ENCODE measurements at places on chromosomes 5 and 9. TPM values are rescaled to one million over a fixed set of nuclear protein-coding genes. Genes with fewer than 3 reads are reported as not detected.

Gene OR13C8
- not detected for total RNA-seq

DNA sequence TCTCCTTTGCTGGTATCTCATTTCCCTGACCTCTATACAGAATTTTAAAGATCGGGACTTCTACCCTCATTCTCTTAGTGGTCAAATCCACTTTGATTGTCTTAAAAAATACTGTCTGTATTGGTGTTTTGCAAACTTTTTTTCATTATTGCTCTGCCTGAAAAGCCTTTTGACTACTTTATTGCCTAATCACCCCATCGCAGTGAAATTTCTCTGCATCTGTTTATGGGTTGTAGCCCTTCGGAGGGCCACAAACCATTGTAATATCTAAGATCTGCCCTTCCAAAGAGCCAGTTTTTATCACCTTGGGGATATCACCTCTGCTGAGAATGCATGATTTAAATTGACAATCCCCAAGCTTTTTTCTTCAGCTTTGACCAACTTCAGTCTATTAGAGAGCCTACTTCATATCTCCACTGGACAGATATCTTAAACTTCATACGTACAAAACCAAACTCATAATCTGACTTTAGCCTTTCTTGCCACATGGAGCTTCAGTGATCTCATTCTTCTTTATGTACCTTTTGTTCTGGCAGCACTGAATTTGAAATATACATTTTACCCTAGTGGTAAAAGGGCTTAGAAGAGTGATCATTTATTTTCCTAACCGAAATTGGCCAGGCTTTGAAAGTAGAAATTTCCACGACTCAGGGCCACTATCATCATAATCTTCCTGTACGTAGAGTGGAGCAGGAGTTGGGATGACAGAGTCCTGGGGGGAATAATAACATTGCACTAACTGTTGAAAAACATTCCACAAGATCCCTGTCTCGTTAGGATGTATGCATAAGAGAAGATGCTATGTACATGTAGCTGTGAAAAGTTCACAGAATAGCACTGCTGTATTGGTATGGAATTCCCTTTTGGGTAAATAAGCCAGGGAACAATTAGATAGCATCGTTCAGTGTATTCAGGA is 21.4 kb downstream of the KIF2A start:
- H3K36me3 ChIP-seq, result peaks cover under 1% of the 10 kb centered on the region
- peaks cover 9% of the 10 kb centered on the region for H3K4me1 ChIP-seq
- H3K4me3 ChIP-seq, result no peak overlapping the region
- H3K27me3 ChIP-seq, result no peaks in the 10 kb centered on the region
- no peak overlapping the region for H3K27ac ChIP-seq
- DNase-seq, result no peak

- DNase-seq, result no peak
- no peaks in the 10 kb centered on the region for H3K27me3 ChIP-seq
Observed at GRCh38 chr5:180810959-180811622, 8.5 kb upstream of the MGAT1 start.

Gene TMEM171
- 0.88 TPM for total RNA-seq

Gene IL7R
- 22.0 TPM for total RNA-seq

- no peaks in the 10 kb centered on the region for H3K27me3 ChIP-seq
- no peak overlapping the region for H3K4me3 ChIP-seq
- DNase-seq, result no peak
- H3K4me1 ChIP-seq, result no peaks in the 10 kb centered on the region
- H3K36me3 ChIP-seq, result no peaks in the 10 kb centered on the region
Observed at GRCh38 chr5:176830995-176831423, 20.6 kb downstream of the UNC5A start.

DNA sequence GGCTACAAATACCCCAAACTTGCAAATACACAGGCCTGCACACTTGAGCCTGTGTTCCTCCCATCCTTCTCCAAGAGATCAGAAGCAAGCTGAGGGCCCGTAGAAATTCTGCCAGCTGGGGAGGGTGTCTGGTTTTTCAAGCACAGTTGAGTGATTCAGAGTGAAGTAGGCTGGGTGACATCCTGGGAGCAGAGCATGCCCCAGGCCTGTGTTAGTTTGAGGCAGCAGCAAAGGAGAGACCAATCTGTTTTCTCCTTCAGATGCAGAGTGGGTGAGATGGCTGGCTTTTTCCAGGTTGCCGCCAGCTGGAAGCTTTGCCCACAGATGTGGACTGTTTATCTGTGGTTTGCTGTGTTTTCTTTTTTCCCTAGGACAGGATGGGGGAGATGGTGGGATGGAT is 63.1 kb downstream of the RCL1 start:
- peaks cover 8% of the 10 kb centered on the region for H3K4me1 ChIP-seq
- no peaks in the 10 kb centered on the region for H3K27me3 ChIP-seq
- no peak for DNase-seq

DNA sequence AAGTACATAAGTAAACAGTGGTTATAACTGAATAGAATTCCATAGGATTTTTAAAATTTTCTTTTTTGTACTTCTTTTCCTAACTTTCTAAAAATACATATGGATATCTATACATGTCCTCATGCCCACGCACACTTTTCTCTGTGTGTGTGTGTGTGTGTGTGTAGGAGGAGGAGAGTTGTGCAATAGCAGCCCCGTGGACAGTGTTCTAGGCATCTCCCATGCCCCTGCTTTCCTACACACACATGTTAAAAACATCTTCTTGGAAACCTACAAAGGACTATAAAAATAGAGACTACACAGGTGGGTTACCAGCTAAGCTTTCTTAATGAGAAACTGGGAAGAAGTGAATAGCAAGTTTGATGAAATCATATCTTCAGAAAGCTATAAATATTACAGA is 19.8 kb upstream of the HEXB start:
- DNase-seq, result no peak
- no peak overlapping the region for H3K27ac ChIP-seq
- no peaks in the 10 kb centered on the region for H3K27me3 ChIP-seq
- no peaks in the 10 kb centered on the region for H3K4me1 ChIP-seq
- H3K4me3 ChIP-seq, result no peak overlapping the region

Gene FOXD4L4
- total RNA-seq, result not detected

GRCh38 chr5:33936381-33937016 is at the start of gene RXFP3:
Gene RXFP3, plus strand, starts transcription at chr5:33936386. Its CDS starts 355 bp downstream, at chr5:33936741.
- H3K36me3 ChIP-seq, result no peaks in the 10 kb centered on the region
- H3K27me3 ChIP-seq, result peaks cover 12% of the 10 kb centered on the region
- no peak for DNase-seq

Gene IFNA21
- not detected for total RNA-seq

DNA sequence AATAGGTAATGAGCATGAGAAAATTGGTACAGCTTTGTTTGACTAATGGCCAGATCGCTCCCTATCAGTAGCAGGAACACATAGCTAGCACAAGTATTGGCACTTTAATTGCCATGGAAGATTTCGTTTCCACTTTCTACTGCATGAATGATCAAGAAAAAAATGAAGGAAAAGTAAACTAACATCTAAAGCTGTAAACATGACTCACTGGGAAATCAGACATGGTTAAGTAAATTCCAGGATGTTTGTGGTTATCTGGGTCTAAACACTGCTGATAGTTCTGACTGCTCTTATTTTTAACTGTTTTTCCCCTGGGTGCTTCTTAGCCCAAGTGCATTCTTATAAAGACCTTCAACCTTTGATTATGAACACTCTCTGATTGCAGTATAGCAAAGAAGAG is 388.9 kb downstream of the NR2F1-AS1 start:
- no peaks in the 10 kb centered on the region for H3K4me1 ChIP-seq
- H3K27me3 ChIP-seq, result no peaks in the 10 kb centered on the region
- no peak overlapping the region for H3K27ac ChIP-seq

Gene FOXD4
- not detected for total RNA-seq

GRCh38 chr5:332843-333242 is 11.3 kb downstream of the AHRR start:
- H3K4me3 ChIP-seq, result no peak overlapping the region
- no peaks in the 10 kb centered on the region for H3K36me3 ChIP-seq
- H3K27me3 ChIP-seq, result no peaks in the 10 kb centered on the region
- no peak for DNase-seq
- peaks cover 8% of the 10 kb centered on the region for H3K4me1 ChIP-seq
- H3K27ac ChIP-seq, result no peak overlapping the region

Gene PAEP
- not detected for total RNA-seq

DNA sequence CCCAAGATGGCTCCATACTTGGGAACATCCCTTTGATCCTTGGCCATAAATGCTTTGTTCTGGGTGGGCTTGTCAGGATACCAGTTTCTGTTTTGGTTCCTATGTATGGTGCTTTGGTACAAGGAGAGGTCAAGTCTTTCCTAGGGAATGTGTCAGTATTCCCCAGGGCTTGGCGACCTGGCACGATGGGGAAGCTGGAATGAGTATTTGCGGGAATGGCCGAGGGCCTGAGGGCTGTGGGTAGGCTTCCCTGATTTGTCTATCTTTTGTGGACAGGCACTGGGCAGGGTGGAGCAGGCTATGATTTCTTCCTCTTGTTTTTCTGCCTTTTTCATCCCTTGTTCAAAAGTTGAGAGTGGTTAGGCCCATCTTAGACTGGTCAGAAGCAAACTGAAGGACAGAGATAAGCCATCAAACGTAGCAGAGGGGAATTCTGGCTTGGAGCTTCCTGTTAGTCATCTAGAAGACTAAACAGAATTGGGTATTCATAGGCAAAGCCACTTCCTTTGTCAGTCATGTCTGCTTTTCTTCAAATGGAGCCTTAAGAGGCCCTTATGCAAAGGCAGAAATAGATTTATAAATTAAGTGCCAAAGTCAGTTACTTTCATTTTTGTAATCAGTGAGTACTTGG is 13.7 kb downstream of the DOCK2 start:
- peaks cover 80% of the 10 kb centered on the region for H3K4me1 ChIP-seq
- H3K27me3 ChIP-seq, result no peaks in the 10 kb centered on the region
- H3K27ac ChIP-seq, result peak overlapping the region; percentile 59
- DNase-seq, result peak; percentile 63
- H3K36me3 ChIP-seq, result peaks cover 9% of the 10 kb centered on the region

Gene BTNL3
- not detected for total RNA-seq

DNA sequence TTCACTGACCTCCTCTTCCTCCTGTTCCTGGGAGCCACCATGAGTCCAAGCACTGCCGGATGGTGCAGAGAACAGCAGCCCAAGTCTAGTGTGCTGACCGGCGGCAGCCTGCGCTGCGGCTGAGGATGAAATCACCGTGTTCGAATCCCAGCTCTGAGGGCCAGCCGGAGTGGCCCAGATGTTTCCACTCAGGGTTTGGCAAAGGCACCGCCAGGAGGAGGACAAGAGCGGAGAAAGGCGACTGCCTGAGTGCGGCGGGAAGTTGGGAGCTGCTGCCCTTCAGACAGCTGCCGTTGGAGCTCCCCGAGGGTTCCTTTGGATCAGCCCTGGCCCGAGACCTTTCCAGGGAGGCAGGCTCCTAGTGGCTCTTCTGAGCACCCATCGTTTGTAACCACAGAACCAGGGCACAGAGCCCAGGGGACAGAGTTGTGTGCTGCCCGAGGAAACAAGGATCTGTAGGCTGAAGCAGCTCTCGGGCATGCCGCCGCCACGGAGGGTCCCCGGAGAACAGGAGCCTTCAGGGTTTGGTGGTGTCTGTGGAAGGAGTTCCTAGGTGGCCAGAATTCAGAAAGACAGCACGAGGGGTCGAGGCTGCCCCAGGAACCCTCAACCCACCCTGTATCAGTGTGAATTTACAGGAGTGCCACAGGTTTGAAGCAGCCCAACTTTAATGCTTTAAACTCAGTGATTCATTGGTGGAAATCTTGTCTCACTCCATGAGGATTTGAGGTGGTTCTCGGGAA is 115.6 kb upstream of the COL5A1 start:
- no peaks in the 10 kb centered on the region for H3K27me3 ChIP-seq
- no peak for DNase-seq
- H3K4me1 ChIP-seq, result no peaks in the 10 kb centered on the region
- no peak overlapping the region for H3K27ac ChIP-seq
- H3K4me3 ChIP-seq, result no peak overlapping the region
- H3K36me3 ChIP-seq, result no peaks in the 10 kb centered on the region

DNA sequence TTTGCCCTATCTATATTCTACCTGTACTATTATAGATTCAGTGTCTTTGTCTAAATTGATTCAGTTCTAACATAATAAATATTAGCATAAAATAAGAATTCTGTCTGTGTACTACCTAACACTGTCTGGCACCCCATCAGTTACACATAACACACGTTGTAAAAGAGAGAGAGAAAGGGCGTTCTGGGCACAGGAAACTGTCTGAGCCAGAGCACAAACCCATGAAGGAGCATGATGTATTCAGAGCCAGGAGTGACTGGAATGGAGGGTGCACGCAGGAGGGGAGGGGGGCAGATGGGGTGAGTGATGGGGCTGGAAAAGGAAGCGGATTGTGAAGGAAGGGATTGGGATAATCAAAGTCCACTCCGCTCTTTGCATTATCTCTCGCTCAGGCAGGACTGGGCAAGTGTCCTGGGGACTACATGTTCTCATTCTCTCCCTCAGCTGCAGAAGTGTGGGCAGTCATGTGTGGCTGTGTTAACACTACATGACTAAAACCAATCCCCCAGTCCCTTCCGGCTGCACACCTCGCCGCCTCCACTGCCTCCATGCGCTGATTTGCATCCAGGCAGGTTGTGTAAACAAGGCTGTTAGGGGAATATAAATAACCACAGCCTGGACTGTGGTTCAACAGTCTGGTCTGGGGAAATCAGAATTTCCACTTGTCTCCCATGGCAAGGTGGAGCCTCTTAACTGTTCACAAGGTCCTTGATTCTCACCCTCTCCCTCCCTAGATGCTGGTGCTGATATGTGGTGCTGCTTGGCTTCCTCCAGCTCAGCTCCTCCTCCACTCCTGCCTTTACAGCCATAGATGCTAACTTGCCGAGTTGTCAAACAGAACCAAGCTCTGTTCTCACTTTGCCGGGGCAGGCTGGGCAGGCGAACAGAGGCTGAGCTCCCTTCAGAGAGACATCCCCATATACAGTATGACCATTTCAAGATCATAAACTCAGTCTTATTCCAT is 367.5 kb upstream of the BRINP1 start:
- DNase-seq, result no peak
- H3K36me3 ChIP-seq, result no peaks in the 10 kb centered on the region
- H3K27me3 ChIP-seq, result no peaks in the 10 kb centered on the region
- no peak overlapping the region for H3K4me3 ChIP-seq

Gene STOML2
- 41.4 TPM for total RNA-seq

DNA sequence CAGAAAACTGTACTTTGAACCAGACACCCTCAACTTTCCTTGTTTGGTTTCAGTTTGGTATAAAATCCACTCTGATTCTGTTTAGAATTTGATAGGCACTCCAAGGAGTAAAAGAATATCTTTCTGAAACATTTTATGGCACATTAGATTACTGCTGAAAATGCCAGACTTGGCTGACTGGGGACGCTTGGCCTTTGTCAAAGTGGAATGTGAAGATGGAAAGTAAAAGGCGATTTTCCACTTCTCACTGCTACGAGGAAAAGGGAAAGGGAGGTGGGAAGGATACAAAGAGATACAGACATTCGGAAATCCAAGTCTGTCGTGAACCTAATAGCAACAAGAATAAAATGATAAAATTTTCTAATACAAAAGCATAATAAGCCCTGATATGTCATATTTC is 203.9 kb downstream of the DMRT2 start:
- no peaks in the 10 kb centered on the region for H3K27me3 ChIP-seq
- H3K4me3 ChIP-seq, result no peak overlapping the region
- DNase-seq, result no peak
- H3K4me1 ChIP-seq, result no peaks in the 10 kb centered on the region

GRCh38 chr9:77819657-77820056 is 171.5 kb upstream of the GNA14 start:
- no peak overlapping the region for H3K4me3 ChIP-seq
- H3K27me3 ChIP-seq, result no peaks in the 10 kb centered on the region
- no peak overlapping the region for H3K27ac ChIP-seq
- H3K4me1 ChIP-seq, result no peaks in the 10 kb centered on the region

Gene FGF18
- total RNA-seq, result 0.25 TPM

- no peak overlapping the region for H3K27ac ChIP-seq
- no peak for DNase-seq
Observed at GRCh38 chr5:65816729-65817128, 94.7 kb downstream of the NLN start.

All from natural killer cell (primary cell).